Urothelium cell line (cell line): ENCODE measurements at places on chromosomes 12 and 14.

DNA sequence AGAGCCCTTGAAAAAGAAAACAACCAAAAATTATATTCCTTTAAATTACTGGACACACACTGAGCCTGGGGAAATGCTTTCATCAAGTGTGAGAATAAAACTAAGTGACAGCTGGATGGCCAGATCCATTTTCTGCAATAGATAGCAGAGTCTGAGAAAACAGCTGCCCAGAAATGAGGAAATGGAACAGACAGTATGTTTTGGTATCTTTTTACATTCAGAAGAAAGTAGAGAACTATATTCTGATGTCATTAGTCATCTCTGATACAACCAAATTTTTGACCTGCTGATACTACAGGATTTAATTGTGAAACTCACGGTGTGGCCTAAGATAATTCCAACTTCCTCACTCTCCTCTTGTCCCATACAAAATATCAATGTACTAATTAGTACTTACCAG lies 78.2 kb downstream of the HMGA2 start:
- no peak for DNase-seq

- peak; percentile 10 for DNase-seq
Observed at GRCh38 chr14:95922080-95922479, 45.4 kb downstream of the TUNAR start.

DNA sequence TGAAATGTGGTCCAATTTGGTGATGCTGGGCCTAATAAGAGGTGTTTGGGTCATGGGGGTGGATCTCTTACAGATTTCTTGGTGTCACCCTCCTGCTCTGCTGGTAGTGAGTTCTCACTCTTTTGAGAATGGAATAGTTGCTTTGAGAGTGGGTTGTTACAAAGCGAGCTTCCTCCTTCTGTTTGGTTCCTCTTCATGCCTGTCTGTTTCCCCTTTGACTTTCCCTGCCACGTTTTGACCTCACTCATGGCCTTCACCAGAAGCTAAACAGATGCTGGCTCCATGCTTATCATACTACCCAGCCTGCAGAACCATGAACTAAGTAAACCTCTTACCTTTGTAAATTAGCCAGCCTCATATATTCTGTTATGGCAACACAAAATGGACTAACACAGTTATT lies 57.7 kb upstream of the LDHB start:
- no peak for DNase-seq

GRCh38 chr14:99649219-99649618 lies 4.3 kb downstream of the HHIPL1 start:
- DNase-seq = no peak

- no peak for DNase-seq
Observed at GRCh38 chr12:92605621-92606170, 97.1 kb upstream of the PLEKHG7 start.

DNA sequence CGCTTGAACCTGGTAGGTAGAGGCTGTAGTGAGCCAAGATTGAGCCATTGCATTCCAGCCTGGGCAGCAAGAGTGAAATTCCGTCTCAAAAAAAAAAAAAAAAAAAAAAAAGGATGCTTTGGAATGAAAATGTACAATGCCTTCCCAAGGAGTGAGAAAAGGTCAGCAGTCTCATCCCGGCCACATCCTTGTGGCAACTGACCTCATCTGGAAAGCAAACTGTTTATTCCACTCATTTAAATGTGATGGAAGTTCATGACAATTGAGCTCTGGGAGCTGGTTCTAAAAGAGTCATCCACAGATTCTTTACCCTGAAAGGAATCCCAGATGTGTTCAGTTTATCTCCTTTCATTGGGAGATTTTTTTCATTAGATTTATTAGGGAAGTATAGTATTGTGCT lies 19.4 kb upstream of the LIMA1 start:
- no peak for DNase-seq

- DNase-seq = no peak
Observed at GRCh38 chr14:104115691-104116287, 22.6 kb upstream of the KIF26A start.

DNA sequence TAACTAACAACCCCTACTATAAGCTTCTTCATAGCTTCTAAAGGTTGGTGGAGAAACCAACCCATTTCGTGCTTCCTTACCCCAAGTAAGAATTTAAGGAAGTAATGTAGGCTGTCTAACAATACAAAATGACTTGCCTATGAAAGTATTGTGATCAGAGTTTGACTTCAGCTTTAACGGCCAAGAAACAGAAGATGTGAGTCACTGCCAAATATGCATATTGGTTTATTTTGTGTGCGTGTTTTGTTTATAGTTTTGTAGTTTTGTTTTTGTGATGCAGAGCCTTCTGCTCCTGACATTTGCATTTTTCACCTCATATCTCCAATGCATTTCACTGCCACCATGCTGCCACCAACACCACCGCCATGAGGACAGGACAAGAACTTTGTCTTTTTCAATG lies 146.0 kb downstream of the FBXL14 start:
- DNase-seq = no peak

DNA sequence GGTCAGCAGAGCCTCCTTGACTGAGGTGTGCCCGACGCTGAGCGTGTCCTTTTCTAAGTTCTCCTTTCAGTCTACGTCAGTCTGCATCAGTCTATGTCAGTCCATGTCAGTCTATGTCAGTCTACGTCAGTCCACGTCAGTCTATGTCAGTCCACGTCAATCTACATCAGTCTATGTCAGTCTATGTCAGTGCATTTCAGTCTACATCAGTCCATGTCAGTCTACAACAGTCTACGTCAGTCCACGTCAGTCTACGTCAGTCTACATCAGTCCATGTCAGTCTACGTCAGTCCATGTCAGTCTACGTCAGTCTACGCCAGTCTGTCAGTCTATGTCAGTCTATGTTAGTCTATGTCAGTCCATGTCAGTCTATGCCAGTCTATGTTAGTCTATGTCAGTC lies 15.9 kb downstream of the EIF5 start:
- DNase-seq = no peak

DNA sequence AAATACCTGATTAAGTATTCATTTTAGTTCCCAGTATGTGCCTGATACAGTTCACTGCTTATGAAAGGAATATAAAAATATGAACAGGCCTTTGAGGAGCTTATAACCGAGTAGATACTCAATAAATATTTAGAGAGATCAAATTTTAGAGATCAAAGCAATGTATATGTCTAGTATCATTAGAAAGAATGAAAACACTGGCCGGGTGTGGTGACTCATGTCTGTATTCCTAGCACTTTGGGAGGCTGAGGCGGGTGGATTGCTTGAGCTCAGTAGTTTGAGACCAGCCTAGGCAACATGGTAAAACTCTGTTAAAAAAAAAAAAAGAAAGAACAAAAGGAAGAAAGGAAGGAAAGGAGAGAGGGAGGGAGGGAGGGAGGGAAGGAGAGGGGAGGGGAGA lies 113.2 kb upstream of the EEA1 start:
- DNase-seq = no peak

GRCh38 chr14:36981832-36982529 lies 190.4 kb downstream of the SLC25A21 start:
- no peak for DNase-seq

DNA sequence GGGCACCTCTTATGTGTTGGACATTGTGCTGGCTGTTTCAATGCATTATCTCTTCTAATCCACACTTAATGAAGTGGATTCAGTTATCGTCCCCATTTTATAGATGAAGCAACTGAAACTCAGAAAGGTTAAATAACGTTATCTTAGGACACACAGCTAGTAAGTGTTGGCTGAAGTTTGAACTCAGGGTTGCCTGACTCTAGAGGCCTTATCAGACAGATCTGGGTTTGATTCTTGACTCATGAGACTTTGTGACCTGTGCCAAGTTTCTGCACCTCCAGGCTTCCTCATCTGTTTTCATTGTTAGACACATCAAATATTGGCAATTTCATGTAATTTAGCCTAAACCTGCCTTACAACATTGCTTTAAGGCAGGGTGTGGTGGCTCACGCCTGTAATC lies 18.2 kb upstream of the IRF2BPL start:
- no peak for DNase-seq

DNA sequence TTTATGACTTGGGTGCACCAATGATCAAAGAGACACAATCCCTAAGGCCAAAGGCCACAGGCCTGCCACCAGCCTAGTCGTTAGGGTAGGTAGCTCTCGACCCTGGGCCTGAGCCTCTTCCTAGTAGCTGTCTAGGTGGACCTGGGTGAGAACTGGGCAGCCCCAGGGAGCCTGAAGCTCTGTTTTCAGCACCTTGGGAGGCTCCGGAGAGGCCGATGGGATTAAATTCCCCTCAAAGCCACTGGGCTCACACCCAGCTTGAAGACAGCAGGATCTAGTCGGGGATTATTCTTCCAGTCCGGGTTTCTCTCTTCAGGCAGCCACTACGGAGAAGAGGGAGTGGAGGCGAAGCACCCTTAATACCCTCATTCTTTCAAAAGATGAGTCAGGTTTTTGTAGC lies 79.8 kb downstream of the TMEM260 start:
- no peak for DNase-seq

DNA sequence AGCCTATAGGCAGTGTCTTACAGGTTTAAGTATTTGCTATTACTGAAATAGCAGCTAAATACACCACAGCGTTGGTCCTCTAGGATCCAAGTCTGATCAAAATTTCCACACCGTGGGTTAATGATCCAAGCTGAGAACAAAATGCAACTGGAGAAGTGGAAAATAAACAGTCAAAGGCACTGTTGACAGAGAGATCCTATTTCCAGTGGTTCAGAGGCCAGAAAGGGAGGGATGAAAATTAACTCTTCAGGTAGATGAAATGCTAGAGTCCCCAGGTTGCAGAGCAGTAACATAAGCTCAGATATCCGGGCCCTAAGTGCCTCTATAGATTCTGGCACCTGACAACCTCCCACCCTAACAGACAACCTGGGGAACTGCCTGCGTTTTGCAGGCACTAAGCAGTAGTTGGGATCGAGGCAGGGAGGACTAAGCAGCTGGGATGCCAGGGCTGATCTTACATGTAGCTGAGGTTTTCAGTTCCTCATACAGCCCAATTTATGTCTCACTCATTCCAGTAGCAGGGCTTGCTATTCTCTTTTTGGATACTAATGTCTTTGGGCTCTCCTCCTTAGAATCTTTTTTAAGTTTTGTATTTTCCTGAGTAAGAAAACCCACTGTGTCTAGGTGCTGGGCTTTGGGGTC lies 42.7 kb upstream of the CRACR2A start:
- no peak for DNase-seq

DNA sequence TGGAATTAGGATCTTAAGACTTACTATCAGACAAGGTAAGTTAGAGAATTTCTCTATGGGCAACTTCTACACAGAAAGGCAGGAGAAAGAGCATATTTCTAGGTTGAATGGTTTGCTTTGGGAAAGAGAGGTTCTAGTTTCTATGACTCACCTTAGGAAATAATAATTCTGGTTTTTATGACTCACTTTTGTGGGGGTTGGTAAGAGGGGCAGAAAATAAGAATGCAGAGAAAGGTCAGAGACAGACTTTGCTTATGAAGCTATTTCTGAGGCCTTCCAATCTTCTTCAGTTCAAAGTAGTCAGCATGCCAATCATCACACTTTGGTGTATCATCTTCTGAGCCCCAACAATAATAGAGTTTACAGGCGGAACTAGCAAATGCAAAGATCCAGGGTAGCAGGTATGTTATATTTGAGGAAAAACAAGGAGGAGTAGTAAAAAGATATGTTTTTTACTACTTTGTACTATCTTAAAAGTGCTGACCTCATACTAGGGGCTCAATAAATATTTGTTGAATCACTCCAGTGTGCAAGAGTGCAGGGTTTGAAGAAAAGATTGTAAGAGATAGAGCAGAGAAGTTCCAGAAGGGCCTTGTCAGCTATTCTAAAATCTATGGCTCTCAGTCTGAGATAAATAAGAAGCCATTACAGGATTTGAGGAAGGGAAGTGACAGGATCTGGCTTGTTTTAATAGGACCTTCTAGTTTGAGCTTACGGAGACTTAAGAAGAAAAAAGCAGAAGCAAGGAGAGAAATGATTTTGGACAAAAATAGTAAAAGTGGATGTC lies 56.7 kb upstream of the LRFN5 start:
- peak; percentile 33 for DNase-seq

- peak; percentile 21 for DNase-seq
Observed at GRCh38 chr14:35879654-35880249, 53.6 kb downstream of the BRMS1L start.

GRCh38 chr14:77903937-77904617 lies 104.2 kb downstream of the ADCK1 start:
- DNase-seq = no peak

DNA sequence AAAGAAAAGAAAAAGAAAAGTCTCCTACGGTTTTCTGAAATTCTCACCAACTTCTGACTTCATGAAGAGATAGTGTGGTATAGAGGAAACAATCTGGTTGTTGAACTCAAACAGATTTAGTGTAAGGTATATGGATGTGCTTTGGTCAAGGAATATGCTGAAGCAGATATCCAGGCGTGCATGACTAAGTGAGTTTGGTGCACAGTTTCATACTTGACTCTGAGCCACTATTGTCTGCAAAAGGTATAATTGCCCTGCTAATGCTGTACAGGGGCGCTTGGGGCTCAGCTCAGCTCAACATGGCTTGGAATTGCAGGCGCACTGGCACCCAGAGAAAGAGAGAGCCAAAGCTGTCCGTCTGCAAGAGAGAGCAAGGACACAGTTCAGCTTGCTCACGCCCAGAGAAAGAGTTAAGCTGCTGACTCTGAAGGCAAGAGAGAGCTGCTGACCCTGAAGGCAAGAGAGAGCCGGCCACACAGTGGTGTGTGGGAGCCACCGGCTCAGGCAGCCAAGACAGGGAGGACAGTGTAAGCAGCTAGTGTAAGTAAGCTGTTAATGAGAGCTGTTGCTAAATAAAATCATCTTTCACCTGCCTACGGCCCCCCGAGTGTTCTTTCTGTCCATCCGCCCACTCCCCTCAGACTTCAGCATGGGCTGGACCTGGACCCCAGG lies 66.4 kb upstream of the SLC38A4 start:
- no peak for DNase-seq

GRCh38 chr12:86735851-86736250 lies 479.7 kb upstream of the MGAT4C start:
- DNase-seq = no peak

GRCh38 chr14:33564774-33565630 lies 385.9 kb downstream of the EGLN3 start:
- peak; percentile 73 for DNase-seq

DNA sequence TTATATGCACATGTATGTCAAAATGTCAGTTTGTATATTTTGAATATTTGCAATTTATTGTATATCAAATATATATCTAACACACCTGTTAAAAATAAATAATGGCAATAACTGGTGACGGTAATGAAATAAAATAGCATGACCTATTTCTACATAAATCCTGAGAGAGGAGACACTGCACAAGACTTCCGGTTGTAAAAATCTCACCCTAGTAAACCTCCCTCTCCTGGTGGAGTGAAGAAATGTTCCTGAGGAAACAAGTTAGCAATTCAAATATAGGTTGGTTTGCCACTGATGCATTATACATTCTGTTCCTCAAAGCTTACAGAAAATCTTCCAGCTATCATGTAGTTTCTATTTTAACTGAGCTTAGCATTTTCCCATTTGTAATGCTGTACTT lies 166.1 kb upstream of the SYT10 start:
- DNase-seq = peak; percentile 19

- DNase-seq = no peak
Observed at GRCh38 chr12:119910586-119910985, 33.5 kb upstream of the CIT start.
